A549 treated with ZK216348 at 1 μM for 4 hours (cell line): ENCODE measurements at places on chromosomes 6 and 20. TPM values are rescaled to one million over a fixed set of nuclear protein-coding genes. Genes with fewer than 3 reads are reported as not detected.

The RPS6KA2 gene
- total RNA-seq: 0.11 to 0.32 TPM (median 0.20 TPM) in 5 replicates

The MEP1A gene
- not detected in 5 replicates for total RNA-seq

The DEFB118 gene
- not detected in 5 replicates for total RNA-seq

The ETV7 gene
- total RNA-seq: 0.12 to 0.33 TPM in 2 of 5 replicates, not detected in the others

The SIRPD gene
- not detected in 5 replicates for total RNA-seq

The ULBP2 gene
- 3.3 to 4.3 TPM (median 3.9 TPM) in 5 replicates for total RNA-seq

The GTSF1L gene
- not detected in 5 replicates for total RNA-seq

The PRICKLE4 gene
- total RNA-seq: 0.70 to 1.6 TPM (median 1.1 TPM) in 4 of 5 replicates, not detected in the other

The CST3 gene
- 221 to 423 TPM (median 396 TPM) in 5 replicates for total RNA-seq

The GHRH gene
- not detected in 5 replicates for total RNA-seq

The SLPI gene
- 8.3 to 13.8 TPM (median 9.4 TPM) in 5 replicates for total RNA-seq

The CFAP61 gene
- total RNA-seq: 0.34 to 0.82 TPM (median 0.40 TPM) in 5 replicates

The SLC26A8 gene
- not detected in 5 replicates for total RNA-seq

The HCRTR2 gene
- not detected in 5 replicates for total RNA-seq

The GRIK2 gene
- 0.21 to 0.57 TPM (median 0.47 TPM) in 5 replicates for total RNA-seq

The RIOK1 gene
- total RNA-seq: 10.5 to 14.3 TPM (median 13.4 TPM) in 5 replicates

The GSTA4 gene
- total RNA-seq: 7.3 to 9.4 TPM (median 8.0 TPM) in 5 replicates

The RBM24 gene
- 6.2 to 10.3 TPM (median 8.6 TPM) in 5 replicates for total RNA-seq

The SLA2 gene
- total RNA-seq: 0.12 TPM in 1 of 5 replicates, not detected in the others

The CASS4 gene
- 0.08 to 0.09 TPM in 2 of 5 replicates, not detected in the others for total RNA-seq

The FYN gene
- 4.2 to 7.4 TPM (median 5.0 TPM) in 5 replicates for total RNA-seq

The BMP7 gene
- 0.13 to 0.78 TPM (median 0.55 TPM) in 5 replicates for total RNA-seq

The LAMA4 gene
- total RNA-seq: 0.71 to 1.4 TPM (median 1.2 TPM) in 5 replicates

The SCUBE3 gene
- 0.05 to 0.08 TPM (median 0.07 TPM) in 5 replicates for total RNA-seq

The FAM184A gene
- not detected in 5 replicates for total RNA-seq

The MOG gene
- not detected in 5 replicates for total RNA-seq

The TGM2 gene
- 309 to 541 TPM (median 445 TPM) in 5 replicates for total RNA-seq

The C6orf118 gene
- total RNA-seq: 0.12 to 0.34 TPM (median 0.28 TPM) in 4 of 5 replicates, not detected in the other

The COL21A1 gene
- total RNA-seq: 0.38 to 0.84 TPM (median 0.56 TPM) in 5 replicates

The CAP2 gene
- total RNA-seq: 11.3 to 14.7 TPM (median 12.5 TPM) in 5 replicates

The RAET1L gene
- total RNA-seq: 0.32 to 0.49 TPM (median 0.38 TPM) in 3 of 5 replicates, not detected in the others

The DUSP15 gene
- total RNA-seq: 0.62 to 1.3 TPM (median 0.90 TPM) in 5 replicates

The JPH2 gene
- 2.7 to 4.2 TPM (median 2.9 TPM) in 5 replicates for total RNA-seq

The ZNF334 gene
- not detected in 5 replicates for total RNA-seq

The MUCL3 gene
- total RNA-seq: 0.08 to 0.17 TPM (median 0.10 TPM) in 5 replicates

The ADAM33 gene
- total RNA-seq: 0.05 to 0.08 TPM in 2 of 5 replicates, not detected in the others

The PDE10A gene
- total RNA-seq: 27.5 to 33.7 TPM (median 30.1 TPM) in 5 replicates

The LAMP5 gene
- total RNA-seq: 0.08 to 0.20 TPM in 2 of 5 replicates, not detected in the others

The MICA gene
- 27.0 to 30.6 TPM (median 27.8 TPM) in 5 replicates for total RNA-seq

The APCDD1L gene
- total RNA-seq: 0.07 to 0.12 TPM (median 0.09 TPM) in 4 of 5 replicates, not detected in the other

The NKX2-4 gene
- total RNA-seq: not detected in 5 replicates

The ZNF165 gene
- 0.57 to 1.5 TPM (median 0.83 TPM) in 5 replicates for total RNA-seq

The COL19A1 gene
- not detected in 5 replicates for total RNA-seq

The CALHM5 gene
- 0.05 to 0.07 TPM (median 0.06 TPM) in 5 replicates for total RNA-seq

The B3GALT4 gene
- 0.47 to 1.1 TPM (median 0.66 TPM) in 5 replicates for total RNA-seq

The DEFB124 gene
- total RNA-seq: not detected in 5 replicates

The SRMS gene
- total RNA-seq: 0.18 to 0.22 TPM in 2 of 5 replicates, not detected in the others

The CTCFL gene
- not detected in 5 replicates for total RNA-seq
